ENCODE measurements at places on chromosomes 2 and 18.

GRCh38 chr2:5977477-5977876 lies 285.3 kb downstream of the SOX11 start:
- DNase-seq: no peak

- no peak for DNase-seq
Observed at GRCh38 chr2:214519258-214519818, 108.5 kb downstream of the VWC2L start.

- DNase-seq: no peak
Observed at GRCh38 chr2:19861813-19862212, 40.0 kb downstream of the TTC32 start.

DNA sequence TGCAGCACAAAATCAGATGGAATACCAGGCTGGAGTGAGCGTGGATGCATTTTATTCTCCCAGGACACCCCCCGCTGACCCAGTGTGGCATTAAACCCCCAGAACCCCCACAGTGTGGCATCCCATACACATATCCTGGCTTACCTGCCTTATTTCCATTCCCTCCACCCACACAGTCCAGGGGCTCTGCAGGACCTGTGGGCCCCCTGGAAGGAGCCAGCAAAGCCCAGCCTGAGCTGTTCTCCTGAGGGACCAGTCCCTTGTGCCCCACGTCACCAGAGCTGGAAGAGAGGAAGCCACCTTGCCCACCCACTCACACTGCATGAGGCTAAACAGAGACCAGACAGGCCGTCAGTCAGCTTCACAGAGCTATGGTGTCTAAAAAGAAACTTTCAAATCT lies 20.1 kb downstream of the ST8SIA5 start:
- DNase-seq: no peak

DNA sequence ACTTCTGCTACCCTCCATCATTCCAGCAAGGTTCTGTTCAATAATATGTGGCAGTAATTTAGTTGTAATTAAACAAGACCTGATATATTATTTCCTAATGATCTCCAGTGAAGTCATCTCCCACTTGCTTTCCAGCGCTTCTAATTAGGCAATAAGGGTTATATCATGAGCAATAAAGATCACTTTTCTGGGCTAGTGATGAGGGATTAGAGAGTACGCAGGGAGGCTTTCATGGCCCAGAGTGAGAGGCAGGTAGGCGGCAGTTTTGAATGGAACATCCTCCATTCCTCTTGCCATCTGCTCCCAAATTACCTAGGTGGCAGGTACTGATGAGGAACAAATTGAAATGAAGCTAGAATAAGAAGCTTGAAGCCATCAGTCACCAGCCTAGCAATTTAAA lies 358.1 kb upstream of the SYT4 start:
- DNase-seq: no peak

- DNase-seq: no peak
Observed at GRCh38 chr2:60262178-60262577, 291.3 kb downstream of the BCL11A start.

- DNase-seq: no peak
Observed at GRCh38 chr18:72409903-72410302, 134.2 kb downstream of the CBLN2 start.

DNA sequence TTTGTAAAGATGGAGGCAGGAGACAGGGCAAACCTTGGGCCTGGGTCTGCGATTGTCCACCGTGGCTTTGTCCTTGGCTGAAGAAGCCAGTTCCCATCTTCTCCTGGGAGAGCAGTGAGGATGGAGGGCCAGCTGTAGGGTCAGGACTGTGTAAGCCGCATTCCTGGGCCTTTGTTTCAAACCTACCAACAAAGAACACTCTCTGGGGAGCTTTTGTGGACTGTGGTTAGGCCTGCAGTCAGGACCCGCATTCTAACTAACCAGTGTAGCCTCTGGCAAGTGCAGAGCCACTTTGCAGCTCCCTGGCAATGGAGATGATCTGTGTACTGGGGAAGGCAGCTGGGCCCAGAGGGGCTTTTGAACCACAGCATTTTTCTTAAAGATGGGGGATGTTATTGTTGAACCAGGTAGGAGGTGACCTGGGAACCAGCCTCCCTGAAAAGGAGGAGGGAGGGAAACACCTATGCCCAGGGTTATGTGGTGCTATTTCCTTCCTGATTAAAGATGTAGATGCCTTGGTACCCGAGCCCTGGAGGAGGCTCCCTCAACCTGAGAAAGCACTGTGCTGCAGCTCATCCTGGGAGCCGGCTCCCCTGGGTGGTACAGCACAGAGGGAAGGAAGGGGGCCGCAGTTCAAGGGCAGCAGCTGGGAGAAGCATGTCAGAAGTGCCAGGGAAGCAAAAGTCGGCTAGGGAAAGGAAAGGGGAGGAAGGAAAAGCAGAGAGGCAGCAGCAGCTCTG lies 12.7 kb upstream of the SMAD4 start:
- no peak for DNase-seq

- DNase-seq: no peak
Observed at GRCh38 chr2:16680304-16680703, 14.7 kb upstream of the CYRIA start.

DNA sequence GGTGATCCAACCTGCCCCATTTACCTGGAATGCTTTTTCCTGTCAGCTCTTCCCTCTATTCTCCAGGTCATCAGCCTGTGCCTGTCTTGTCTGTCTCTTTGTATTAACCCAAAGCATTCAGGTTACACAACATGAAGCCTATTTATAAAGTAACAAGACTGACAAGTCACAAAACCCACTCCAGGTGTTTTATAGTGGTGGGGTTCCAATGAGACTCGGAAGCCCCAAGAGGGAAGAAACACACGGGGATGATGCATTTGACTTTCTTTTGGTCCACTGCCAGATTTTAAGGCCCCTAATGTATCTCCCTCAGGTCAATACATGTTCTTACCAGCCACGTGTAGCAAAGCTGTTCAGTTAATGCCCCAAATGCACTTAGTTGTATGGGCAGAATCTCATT lies 27.5 kb downstream of the TGFA start:
- DNase-seq: no peak

- DNase-seq: no peak
Observed at GRCh38 chr2:26352892-26353291, 6.3 kb upstream of the ADGRF3 start.

GRCh38 chr2:128625421-128625820 lies 306.8 kb upstream of the HS6ST1 start:
- no peak for DNase-seq

GRCh38 chr2:129587426-129588064 lies 391.9 kb upstream of the RAB6C start:
- no peak for DNase-seq

DNA sequence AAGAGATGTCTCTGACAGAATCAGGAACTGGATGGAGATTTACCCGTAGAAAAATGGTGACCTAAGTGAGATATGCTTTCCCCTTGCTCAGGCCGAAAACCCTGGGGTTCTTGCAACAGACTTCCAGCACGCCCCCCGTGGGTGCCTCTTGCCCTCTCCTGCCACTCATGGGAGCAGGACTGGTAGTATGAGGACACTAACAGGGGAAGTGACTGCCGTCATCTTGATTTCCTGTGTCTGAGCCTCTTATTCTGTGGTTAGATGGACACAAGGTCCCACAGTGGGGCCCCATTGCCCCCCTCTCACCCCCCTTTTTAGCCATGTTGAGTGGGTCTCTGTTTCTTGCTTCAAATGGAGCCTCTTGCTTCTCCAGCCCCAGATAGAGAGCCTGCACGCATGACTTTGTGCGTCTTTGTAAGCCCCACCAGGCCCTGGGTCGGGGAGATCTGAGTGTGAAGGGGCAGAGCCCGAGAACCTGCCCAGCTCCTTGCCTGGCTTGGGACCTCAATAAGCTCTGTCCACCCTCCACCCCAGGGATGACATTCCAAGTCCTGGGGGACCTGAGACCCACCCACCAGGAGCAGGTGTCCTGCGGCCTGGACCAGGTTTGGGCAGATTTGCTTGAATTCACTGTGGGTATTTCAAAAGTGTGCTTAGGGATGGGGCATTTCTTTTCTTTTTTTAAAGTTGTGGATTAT lies 12.6 kb downstream of the GNLY start:
- DNase-seq: no peak

DNA sequence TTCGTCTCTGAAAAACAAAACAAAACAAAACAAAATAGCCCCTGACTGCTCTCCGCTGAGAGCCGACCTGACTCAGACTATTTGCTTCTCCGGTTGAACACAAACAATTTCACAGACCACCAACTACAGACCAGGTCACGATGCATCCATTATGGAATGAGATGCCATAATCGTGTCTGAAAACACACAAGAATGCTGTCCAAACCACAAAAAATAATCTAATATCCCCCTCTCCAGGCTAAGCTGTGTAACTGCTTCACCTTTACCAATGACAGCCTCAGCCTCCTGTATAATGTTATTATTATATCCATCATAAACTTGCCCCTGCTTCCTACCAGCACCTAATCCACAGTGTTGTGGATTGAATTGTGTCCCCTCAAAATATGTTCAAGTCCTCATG lies 114.7 kb downstream of the DNAH6 start:
- no peak for DNase-seq

DNA sequence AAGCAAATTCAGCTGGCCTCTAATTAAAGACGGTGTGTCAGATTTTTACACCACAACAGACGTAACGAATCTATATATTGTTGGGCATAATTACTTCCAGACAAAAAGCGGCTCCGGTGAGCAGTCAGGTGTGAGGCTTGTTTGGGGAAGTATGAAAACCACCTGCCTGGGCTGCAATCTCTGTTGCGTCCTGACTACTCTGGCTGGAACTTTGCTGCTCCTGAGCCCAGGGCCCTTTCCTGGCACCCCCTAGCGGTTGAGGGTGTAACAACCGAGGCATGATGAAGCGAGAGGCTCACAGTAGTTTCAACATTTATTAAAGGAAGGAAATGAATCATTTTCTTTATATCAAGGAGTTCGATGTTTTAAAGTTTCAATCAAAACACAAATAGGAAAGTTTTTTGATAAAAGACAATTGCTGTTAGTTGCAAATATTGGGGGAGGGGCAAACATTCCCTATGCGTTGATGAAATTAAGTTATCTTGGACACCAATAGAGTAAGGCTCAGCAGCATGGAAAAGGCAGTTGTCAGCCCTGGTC lies 10.6 kb upstream of the ITGB6 start:
- DNase-seq: peak; percentile 57

DNA sequence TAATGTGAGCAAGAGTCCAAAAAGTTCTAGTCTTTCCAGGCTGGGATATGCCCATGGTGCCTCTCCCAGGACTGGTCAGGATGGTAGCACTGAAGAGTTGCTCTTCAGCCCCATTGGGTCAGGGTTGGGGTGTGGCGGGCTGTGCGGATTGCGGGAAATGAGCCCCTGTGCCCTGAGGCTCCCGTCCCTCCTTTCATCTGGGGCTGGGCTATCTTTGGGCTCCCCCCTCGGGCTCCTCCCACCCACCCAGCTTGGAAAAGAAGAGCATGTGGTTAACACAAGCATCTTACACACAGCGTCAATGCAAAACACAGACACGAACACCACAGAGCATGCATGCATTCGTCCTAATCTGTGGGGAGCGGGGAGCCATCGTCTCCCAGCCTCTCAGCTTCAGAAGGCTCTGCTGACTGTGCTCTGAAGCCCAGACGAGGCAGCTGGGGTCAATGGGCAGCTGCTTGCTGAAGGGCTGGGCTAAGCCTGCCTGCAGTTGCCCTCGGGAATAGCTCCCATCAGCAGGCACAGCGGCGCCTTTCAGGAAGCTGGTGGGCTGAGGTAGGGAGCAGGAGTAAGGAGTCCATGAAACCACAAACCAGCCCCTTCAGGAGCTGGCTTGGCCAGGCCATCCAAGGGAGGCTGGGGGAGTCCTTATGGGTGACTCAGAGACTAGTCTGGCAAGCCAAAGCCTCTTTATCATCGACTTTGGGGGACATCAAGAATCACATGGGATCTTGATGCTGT lies 112.9 kb downstream of the CLIP4 start:
- no peak for DNase-seq

DNA sequence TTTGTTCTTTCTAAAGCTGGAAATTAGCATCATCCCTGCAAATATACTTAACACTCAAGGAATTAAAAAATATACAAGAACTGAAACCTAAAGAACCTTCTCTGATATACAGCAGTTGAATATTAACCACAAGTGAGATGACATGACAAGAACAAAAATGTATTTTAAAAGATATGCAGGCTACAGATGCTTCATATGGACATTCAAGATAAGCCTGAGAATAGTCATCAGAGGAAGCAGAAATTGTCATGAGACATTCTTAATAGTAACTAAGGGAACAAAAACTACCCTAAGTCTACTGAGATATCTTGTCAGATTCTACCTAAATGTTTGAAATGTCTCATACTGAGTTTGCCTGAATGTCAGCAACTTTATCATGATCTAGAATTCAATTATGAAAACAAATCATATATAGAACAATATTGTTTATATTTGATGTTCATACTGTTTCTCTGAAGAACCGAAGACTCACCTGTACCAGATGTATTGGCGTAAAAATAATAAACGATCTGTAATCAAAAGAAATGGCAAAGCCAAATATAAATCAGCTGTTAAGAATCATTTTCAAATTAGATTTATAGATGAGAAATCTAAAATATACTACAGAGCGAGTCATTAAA lies 4.7 kb downstream of the NBAS start:
- no peak for DNase-seq

- no peak for DNase-seq
Observed at GRCh38 chr2:85435981-85436835, 17.7 kb downstream of the SH2D6 start.

- no peak for DNase-seq
Observed at GRCh38 chr2:27147935-27148334, 869 bp upstream of the TCF23 start.

GRCh38 chr2:64025741-64026140 lies 6.5 kb upstream of the VPS54 start:
- DNase-seq: no peak

GRCh38 chr2:12819103-12819475 lies 102.4 kb downstream of the TRIB2 start:
- DNase-seq: no peak

DNA sequence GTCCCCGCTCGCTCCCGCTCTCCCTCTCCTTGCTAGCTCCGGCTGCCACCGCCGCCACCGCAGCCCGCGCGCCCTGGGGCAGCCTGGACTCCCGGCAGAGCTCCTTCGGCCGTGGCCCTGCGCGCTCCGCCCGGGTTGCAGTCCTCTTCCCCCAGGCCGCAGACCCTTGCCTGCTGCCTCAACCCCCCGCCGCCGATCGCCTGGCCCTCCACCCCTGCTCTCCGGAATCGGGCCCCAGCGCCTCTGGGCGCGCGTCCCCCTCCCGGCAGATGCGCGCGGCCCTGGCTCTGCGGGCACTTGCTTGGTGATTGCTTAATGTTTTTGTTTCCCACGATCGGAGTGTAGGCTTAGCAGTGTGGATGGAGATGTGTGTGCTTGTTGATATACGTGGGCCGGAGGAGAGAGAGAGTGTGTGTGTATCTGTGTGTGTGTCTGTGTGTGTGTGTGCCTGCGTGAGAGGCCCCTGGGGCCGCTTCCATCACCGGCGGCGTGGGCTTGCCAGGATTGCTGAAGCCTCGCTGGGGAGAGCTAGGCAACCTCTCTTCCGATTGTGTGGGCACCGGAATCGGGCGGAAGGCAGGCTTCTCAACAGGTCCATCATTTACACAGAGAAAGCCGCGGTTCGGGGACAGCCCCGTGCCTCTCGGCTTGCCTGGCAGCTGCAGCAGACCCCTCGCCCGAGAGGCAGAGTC lies 877 bp downstream of the INHBB start:
- no peak for DNase-seq

GRCh38 chr2:225074366-225074765 lies 32.1 kb upstream of the DOCK10 start:
- DNase-seq: no peak

- DNase-seq: no peak
Observed at GRCh38 chr2:98359986-98360385, 13.7 kb downstream of the CNGA3 start.

GRCh38 chr2:1843646-1844045 lies 99.3 kb upstream of the PXDN start:
- DNase-seq: no peak

All from stimulated activated CD4-positive, alpha-beta T cell treated with anti-CD3 and anti-CD28 coated beads, Interleukin-15, amount 100 ng/mL, for 1 hour (primary cell).